Stimulated activated CD8-positive, alpha-beta memory T cell treated with anti-CD3 and anti-CD28 coated beads, Interleukin-15, amount 100 ng/mL, for 24 hours (primary cell): ENCODE measurements at places on chromosomes 2 and 18.

- DNase-seq: no peak
Observed at GRCh38 chr2:240810621-240811020, 9.4 kb downstream of the KIF1A start.

DNA sequence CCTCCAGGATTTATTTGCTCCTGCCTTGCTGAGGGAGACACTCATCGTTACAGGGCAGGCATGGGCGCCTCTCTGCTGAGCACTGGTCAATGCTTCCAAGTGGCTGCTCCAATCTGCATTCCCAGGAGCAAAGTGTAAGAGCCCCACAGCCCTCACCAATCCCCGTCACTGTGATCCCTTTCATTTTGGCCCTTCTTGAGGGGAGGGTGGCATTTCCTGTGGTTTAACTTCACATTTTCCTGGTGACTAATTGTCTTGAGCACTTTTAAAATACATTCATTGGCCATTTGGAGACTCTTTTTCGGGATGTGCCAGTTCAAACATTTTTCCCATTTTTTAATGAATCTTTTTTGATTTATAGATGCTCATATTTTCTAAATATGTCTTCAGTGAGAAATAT, 33.0 kb downstream of the TPO start:
- DNase-seq: no peak

GRCh38 chr2:16012029-16012596, 71.8 kb downstream of the MYCN start:
- DNase-seq: no peak

DNA sequence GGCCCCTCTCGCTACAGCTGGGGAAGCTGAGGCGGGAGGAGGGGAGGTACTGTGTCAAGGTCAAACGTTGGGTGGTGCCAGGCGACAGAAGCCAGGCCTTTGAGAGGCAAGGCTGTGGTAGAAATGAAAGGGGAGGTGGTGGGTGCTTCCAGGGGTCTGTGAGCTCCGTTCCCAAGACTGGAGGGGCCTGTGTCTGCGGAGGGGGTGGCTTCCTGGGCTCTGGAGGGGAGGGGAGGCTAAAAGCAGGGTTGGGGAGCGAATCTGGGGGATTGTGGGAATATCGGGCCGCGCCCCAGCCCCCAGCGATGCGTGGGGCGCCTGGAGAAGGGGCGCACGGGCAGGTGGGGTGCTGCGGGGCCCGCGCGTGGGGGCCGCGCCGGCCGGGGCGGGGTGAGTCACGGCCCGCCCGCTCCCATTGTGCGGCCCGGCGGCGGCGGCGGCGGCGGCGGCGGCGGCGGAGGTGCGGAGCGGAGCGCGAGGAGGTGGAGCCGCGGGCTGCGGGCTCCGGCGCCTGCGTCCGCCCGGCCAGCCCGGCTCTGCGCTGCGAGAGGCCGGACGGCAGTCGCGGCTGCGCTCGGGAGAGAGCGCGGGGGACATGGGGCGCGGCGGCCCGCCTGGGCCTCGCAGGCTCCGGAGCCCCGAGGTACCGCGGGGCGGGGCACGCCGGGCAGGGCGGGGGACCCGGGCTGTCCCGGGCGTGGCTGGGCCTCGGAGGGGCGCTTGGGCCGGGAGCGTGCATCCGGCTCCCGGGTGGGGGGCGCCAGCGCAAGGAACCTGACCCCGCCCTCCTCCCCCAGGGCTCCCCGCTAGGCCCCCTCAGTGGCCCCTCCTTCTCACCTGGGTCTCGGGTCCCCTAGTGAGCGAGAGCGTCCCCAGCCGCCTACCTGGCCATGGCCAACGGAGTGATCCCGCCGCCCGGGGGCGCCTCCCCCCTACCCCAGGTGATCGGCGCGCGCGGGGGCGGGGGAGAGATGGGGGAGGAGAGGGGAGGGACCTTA, at the start of gene SLC4A3:
Gene SLC4A3, plus strand, starts transcription at position 528 of the 998 bp plus-strand sequence. Its CDS starts 363 bp downstream, at position 891.
- no peak for DNase-seq

DNA sequence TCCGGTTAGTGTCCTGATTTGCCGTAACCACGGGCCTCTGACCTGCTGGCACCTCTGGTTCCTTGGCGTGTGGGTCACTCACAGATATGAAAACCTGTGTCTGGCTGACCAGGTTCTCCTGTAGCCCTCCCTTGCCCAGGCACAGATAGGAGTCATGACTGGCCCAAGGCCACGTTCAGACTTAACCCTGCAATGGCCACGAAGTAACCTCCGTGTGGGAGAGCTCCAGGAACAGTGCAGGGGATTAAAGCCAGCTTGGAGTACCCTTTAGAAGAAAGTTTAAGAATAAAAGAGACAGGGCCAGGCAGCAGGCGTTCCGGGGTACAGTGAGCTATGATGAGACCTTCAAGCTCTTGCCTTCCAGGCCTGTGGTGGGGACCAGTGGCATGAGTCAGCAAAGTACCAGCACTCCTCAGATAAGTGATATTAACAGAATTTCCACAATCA, 25.5 kb downstream of the CENPO start:
- DNase-seq: no peak

DNA sequence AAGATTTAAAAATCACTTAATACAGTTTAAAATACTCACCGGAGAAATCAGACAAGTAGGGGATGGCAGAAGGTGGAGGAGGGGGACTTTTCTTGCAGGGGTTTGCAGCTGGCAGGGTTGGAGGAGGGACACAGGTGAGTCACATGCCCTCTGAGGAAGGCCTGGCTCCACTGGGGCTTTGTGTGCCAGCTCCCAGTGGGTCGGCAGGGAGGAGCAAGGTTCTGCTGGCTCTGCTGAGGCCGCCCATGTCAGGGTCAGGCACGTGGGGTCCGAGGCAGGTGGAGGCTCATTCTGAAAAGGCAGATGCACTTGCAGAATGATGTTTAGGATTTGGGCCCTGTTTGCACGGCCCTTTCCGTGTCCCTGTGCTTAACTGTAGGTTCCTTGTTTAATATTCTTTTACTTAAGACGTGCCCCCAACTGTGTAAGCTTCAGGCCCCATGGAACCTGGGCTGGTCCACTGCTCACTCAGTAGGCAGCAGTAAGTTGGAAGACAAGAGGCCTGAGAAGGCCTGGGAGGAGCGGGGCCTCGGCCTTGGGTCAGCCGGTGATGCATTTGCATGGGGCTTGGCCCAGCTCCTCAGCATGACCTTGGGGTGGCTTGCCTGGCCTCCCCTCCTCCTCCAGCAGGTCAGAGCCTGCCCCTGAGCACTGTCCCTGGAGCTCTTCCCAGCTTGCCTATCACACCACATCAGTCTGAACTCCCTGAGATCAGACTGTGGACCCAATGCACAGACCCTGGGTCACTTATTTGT, 141.0 kb downstream of the GLI2 start:
- no peak for DNase-seq

DNA sequence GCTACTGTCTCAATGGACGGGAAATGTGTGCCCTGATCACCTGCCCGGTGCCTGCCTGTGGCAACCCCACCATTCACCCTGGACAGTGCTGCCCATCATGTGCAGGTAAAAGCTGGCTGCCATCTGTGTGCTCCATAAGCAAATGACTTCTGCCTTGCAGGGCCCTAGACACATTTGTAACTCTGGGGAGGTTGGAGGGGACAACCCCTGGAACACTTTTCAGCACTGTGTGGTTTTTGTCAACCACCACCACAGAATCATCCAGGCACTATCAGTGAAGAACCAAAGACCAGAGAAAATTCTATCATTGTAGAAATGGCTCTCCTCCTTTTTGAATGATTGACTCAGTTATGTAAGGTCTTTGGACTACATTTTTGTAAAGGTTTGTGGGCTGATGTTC, 84.3 kb downstream of the FEZ2 start:
- DNase-seq: no peak

- no peak for DNase-seq
Observed at GRCh38 chr2:23330214-23330613, 54.8 kb upstream of the KLHL29 start.

- DNase-seq: no peak
Observed at GRCh38 chr2:229392196-229392595, 121.1 kb upstream of the PID1 start.

DNA sequence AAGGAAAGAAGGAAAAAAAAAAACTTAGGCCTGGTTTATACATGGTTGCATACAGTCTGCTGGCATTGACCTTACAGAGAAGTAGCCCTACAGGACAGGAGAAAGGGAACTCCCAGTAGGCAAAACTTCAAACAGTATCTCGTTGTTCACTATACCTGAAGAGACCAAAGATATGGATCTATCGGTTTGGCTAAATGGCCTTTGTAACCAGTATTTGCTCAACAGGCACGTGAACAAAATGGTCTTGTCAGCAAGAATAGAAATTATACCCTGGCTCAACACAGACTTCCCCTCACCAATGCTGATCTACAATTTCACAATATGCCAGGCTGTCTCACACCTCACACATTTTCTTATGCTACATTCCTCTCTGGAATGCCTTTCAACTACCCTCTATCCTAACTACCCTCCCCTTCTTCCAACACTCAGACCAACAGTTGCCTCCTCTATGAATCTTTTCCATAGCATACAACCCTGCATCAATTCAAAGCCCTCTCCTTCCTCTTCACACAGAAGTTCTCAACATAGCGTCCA, 13.7 kb downstream of the HYCC2 start:
- no peak for DNase-seq

DNA sequence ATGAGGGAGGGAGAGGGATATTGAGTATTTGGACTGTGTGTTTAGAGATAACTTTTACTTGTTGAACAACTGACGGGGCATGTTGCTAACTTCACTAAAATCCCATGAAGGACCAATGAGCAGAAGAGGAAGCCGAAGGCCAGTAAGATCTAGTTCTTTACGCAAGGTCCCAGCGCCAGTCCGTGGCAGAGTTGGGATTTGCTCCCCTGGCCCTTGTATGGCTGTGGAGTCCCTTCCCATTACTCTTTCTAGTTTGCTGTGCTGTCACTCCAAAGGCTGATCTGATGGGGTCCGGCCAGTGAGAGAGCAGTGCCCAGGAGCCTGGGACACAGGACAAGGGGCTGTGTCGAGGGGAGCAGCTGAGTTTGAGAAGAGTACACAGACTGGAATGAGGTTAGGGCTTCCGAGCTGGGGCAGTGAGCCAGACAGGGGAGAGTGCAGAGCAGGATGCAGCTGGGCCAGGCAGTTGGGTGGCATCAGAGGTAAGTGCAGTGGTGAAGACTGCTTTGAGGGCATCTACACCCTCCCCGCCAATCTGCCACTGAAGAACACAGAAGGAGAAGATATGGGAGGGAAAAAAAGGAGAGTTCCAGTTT, 692.9 kb upstream of the HS6ST1 start:
- no peak for DNase-seq

DNA sequence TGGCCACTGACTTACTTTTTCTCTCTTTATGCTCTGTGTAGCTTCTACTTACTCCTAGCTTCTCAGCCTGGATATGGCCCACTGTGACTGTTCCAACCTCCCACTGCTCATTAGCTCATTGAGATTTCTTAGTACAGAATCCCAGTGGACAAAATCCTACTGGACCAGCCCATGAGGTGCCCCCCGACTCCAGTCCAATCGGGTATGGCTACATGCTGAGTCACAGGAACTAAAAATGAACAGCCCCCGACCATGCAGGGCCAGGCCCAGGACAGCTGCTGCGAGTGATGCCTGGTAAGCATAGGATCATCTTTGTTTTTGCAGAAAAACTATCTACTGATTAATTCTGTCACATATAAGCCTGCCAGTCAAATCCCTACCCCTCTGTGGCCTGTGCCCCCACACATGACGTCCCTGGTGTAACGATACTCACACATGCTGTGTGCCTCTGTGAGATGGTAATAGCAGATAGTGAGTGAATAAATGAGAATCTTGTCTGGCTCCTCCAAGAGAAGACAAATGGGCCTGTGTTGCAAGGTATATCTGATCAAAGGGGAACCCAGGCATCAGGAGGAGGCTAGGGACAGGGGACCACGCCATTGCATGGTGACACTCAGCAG, 85.9 kb upstream of the KLF7 start:
- DNase-seq: no peak

DNA sequence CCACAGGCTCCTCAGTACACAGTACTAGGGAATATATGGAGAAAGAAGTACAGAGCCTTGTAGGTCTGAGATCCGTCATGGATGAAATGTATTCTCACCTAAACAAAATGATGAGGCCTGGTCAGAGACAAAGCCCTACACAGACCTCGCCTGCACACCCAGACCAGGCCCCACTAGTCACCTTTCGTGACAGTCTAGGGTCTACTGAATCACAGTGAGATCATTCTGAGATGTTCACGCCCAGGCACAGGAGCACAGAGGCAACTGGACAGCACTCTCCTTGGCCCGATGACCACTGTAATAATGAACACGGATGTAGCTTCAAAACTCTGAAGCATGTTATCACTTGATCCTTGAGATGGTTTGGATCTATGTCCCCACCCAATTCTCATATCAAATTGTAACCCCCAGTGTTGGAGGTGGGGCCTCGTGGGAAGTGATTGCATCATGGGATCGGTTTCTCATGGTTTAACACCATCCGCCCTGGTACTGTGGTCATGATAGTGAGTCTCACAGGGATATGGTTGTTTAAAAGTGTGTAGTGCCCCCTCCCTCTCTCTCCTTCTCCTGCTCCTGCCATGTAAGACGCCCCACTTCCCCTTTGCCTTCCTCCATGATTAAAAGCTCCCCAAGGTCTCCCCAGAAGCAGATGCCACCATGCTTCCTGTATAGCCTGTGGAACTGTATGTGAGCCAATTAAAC, 15.1 kb downstream of the DOCK10 start:
- DNase-seq: no peak

DNA sequence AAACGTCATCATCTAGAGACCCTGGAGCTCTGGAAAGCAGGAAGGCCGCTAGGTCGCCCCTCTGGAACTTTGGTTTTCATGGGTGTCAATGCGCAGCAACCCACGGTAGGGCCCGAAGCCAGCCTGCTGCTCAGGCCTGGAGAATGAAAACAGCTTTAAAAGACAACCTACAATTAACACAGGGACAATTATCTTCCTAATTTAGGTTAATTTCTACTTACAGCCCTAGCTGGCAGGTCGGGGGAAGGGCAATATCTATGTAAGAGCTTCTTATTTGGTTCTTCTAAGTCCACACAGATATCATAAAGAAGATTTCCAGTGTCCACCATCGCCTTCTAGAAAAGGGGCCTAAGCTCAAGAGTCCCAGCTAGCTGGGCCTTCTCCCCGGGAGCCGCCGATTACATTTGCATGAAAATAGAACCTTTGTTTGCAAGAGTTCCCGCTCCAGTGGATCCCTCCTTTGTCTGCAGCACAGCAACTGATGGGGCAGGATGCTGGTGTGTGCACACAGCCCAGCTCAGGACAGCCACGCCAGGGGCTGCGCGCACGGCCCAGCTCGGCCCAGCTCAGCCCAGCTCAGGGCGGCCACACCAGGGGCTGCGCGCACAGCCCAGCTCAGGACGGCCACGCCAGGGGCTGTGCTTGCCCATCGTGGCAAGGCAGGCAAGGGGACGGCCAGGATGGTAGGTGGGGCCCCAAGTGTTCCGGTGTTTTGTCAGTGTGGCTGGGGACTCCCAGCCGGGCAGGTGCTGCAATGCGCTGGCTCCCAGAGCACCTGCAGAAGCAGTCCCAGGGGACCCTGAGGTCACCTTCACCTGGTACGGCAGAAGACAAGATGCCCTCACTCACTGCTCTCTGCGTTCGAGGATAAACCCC, 109.1 kb downstream of the HDAC4 start:
- no peak for DNase-seq

DNA sequence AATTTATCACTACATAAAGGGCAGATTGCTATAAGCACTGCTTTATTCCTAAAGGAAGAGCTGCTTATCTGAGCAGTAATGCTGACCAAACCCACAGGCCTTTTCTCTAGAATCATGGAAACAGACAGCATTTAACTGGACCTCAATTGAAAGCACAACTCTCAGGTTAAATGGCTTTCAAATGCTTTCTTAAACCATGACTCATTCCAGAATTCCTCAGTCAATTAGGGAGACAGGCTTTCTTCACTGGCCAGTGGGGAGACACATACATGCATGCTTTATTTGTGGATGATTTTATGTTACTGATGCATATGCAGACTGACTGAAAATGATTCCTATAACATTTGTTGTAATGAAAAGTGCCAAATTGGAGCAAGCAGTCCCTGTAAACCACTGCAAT, 114.6 kb downstream of the ACVR1 start:
- DNase-seq: no peak
